ENCODE measurements at places on chromosomes 5 and 9.

- peak; percentile 34 for DNase-seq
Observed at GRCh38 chr9:85900504-85901201, 40.3 kb upstream of the NAA35 start.

GRCh38 chr9:14207352-14207995 lies 106.5 kb downstream of the NFIB start:
- no peak for DNase-seq

DNA sequence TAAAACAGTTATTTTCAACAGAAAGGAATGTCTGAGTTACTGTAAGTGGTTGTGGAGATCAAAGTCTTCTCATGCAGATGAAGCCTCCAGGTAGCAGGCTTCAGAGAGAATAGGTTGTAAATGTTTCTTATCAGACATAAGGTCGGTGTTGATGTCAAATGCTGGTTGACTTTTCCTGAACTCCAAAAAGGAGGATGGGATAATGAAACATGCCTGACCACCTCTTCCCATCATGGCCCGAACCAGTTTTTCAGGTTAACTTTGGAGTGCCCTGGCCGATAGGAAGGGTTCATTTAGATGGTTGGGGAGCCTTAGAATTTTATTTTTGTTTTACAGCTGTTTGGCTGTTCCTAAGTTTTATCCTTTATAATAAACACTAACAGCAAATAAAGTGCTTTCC lies 478.4 kb downstream of the ACTL7B start:
- DNase-seq, result no peak

DNA sequence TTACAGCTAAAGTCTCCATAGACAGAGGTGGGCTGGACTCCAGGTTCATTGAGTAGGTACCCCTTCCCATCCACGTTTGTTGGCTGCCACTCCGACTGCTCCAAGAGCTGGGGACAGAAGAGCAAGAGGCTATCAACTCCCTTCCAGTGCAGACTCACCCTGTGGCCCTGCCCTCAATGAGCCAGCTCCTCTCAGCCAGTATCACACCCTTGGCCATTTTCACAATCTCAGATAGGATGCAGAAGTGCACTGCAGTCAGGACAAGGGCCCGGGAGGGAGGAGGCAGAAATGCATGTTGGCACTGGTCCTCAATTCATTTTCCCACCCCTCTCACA lies 6.2 kb downstream of the IRF1 start:
- no peak for DNase-seq

GRCh38 chr5:163730206-163730756 lies 224.9 kb downstream of the MAT2B start:
- DNase-seq, result no peak

DNA sequence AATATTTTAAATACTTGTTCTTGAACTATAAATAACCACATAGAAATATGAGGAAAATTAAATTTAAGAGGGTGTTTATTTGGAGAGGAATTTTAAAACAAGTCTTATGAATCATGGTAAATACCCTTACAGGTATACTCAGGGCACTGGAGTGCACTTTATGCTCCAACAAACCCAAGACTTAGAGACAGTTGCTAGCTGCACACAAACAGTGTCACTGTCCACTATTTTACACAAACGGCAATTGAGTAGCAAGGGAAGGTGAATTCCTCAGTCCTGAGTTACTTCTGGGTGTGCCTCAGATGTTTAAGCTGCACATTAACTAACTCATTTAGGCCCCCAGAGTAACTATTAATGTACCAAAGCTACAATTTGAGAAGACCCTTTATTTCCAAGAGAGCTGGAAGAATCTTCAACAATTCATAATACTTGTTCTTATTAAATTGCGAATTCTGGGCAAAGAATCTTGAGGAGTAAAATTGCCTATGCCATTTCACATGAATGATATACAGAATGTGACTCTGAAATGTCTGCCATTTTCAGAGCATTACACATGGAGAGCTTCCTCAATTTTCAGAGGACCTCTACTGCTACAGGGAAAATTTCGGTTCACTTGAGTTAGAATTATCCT lies 371.2 kb downstream of the PDE4D start:
- no peak for DNase-seq

GRCh38 chr5:151970885-151971284 lies 46.2 kb upstream of the GLRA1 start:
- no peak for DNase-seq

- DNase-seq, result no peak
Observed at GRCh38 chr5:16260000-16260399, 80.4 kb upstream of the MARCHF11 start.

DNA sequence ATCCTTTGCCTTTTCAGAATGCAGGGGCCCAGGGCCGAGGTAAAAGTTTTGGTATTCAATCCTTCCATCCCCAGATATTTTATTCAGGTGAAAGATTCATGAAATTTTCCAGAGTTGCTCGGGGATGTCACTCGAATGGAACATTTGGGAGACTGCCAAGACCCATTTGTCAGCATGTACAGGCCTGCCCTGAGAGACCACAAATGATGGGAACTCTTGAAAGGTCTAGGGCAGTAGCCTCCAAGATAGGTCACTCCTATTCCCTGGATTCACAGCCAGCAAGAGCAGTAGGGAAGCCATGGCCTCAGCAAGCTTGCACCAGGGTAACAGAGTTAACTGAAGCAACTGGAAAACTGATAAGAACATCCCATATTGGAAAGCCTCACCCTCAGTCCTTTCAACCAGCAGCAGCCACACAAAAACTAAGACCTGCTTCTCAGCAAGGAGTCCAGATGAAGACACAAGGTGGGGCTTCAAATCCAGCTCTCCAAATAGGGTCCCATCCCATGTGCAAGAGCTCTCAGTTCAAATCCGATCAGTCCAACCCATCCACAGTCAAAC lies 12.5 kb downstream of the CARD6 start:
- no peak for DNase-seq

- DNase-seq, result no peak
Observed at GRCh38 chr5:74123929-74124328, 497.9 kb downstream of the ARHGEF28 start.

GRCh38 chr5:115333164-115333563 lies 36.7 kb upstream of the CCDC112 start:
- DNase-seq, result peak; percentile 34

- DNase-seq, result no peak
Observed at GRCh38 chr9:81771571-81771970, 82.2 kb upstream of the TLE1 start.

DNA sequence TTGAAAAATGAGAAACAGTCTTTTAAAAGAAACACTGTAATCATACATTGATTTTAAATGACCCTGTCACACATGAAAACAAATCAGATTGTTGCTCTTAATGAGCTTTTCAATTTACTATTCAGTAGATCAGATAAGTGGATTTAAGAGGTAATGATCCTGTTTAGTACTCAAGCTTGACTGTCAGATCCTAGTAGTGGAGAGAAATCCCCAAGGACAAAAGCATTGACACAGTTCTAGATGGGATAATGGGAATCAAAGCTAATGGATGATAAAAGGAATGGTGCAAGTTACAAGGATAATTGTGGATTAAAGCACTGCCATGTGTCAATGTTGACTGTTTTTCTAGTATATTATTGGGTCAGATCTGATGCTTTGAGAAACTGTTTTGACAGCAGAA lies 142.3 kb upstream of the TLX3 start:
- no peak for DNase-seq

DNA sequence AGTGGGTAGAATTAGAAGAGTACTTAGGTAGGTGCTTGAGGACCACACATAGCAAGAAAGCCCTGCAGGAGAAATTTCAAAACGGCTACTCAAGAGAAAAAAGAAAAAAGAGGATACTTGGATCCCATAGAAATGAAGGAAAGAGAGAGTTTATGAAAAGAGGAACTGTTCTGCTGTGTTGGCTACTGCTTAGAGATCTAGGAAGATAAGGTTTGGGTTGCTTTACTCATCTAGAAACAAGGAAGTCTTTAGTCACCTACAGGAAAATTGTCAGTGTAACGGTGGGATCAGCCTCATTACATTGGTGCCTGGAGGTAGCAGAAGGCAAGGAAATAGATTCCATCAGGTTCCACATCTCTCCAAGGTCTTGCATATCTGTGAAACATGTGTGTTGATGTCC lies 14.8 kb upstream of the C5orf46 start:
- no peak for DNase-seq

GRCh38 chr9:136328622-136329041 lies 1.3 kb downstream of the GPSM1 start:
- no peak for DNase-seq

- DNase-seq, result peak; percentile 65
Observed at GRCh38 chr5:172106511-172107356, 81.3 kb downstream of the STK10 start.

- DNase-seq, result no peak
Observed at GRCh38 chr5:157284458-157285212, 18.7 kb downstream of the CYFIP2 start.

GRCh38 chr9:78903581-78903980 lies 606.7 kb downstream of the PSAT1 start:
- DNase-seq, result no peak

GRCh38 chr5:120152472-120152871 lies 311.6 kb upstream of the PRR16 start:
- DNase-seq, result no peak

DNA sequence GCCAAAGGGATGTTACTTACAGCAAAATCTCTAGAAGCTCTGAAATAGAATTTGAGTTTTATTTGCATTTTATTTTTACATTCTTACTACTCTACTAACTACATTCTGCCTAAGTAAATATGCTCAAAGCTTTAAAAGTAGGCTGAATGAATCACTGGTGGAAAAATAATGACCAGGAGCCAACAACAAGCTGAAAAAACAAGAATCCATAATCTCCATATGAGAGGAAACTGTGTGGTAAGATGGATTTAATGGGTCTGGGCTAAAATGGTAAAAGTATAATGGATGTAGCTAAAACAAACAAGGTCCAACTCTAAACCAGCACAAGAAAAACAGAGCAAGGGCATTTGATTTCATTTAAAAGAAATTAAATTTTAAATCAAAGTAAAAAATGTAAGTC lies 525.8 kb upstream of the FTMT start:
- DNase-seq, result no peak

GRCh38 chr9:71756753-71757152 lies 11.6 kb downstream of the CEMIP2 start:
- no peak for DNase-seq

GRCh38 chr9:105828596-105829213 lies 134.4 kb downstream of the TMEM38B start:
- DNase-seq, result no peak

DNA sequence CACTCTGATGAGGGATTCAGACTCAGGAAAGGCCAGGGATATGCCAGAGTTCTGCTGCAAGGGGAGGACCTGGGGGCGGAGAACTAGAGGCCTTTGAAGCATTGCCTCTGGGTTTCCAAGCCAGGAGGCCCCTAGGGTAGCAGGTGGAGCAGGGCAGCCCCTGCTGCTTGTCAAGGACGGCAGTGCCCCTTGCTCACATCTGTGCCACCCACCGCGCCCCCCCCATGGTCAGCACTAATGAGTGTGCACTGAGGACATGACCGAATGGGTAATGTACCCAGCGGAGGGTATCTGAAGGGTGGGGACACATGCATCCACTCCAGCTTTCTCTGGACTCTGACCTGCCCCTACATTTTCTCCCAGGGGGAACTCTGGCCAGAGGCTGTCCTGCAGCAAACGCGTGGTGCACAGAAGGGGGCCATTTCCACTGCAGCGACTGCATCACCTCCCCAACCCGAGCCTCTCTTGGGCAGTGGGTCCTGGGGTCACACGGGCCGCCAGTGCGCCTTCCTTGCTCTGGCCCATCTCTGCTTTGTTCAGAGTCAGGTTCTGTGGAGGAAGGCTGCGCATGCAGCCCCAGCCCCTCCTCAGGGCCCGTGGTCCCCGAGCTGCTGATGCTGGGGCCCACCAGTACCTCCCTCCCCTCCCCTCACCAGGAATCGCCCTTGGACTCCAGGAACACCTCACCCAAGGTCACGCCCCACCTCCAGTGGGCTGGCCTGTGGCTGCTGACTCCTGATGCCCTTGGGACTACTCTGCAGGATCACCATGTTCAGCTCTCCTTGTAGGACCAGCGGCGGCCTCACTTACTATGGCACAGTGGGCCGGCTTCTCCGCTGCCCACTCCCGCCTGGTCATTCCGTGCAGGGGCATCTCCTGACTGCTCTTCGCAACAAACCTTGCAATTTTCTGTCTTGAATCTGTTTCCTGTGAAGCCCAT lies 31.2 kb downstream of the STC2 start:
- DNase-seq, result no peak

DNA sequence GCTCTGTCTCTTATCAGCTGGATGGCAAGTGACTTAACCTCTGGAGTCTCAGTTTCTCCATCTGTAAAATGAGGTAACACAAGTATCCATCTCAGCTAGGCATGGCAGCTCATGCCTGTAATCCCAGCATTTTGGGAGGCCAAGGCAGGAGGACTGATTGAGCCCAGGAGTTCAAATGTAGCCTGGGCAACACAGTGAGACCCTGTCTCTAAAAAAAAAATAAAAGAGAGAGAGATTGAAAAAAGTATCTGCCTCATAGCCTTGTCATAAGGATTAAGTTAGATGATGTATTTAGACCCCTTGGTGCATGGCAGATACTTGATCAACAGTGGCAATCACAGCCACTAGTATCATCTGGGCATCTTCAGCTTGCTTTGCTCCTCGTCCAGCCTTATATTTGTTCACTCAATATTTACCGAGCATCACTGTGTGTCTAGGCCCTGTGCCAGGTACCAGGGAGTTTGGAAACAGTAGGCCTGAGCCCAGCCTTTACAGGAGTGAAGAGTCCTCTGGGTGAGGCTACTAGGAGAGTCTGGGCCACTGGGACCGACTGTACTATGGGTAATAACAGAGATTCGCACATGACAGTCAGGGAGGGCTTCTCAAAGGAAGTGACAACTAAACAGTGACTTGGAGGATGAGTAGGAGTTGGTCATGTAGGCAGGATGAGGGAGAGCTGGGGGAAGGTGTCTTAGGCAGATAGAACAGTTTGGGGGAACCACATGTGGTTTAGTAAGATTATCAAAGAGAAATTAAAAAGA lies 34.2 kb downstream of the CORO2A start:
- DNase-seq, result peak; percentile 26

- DNase-seq, result no peak
Observed at GRCh38 chr5:133838286-133838685, 130.1 kb downstream of the C5orf15 start.

GRCh38 chr5:42591015-42591414 lies 165.6 kb upstream of the CCDC152 start:
- no peak for DNase-seq

DNA sequence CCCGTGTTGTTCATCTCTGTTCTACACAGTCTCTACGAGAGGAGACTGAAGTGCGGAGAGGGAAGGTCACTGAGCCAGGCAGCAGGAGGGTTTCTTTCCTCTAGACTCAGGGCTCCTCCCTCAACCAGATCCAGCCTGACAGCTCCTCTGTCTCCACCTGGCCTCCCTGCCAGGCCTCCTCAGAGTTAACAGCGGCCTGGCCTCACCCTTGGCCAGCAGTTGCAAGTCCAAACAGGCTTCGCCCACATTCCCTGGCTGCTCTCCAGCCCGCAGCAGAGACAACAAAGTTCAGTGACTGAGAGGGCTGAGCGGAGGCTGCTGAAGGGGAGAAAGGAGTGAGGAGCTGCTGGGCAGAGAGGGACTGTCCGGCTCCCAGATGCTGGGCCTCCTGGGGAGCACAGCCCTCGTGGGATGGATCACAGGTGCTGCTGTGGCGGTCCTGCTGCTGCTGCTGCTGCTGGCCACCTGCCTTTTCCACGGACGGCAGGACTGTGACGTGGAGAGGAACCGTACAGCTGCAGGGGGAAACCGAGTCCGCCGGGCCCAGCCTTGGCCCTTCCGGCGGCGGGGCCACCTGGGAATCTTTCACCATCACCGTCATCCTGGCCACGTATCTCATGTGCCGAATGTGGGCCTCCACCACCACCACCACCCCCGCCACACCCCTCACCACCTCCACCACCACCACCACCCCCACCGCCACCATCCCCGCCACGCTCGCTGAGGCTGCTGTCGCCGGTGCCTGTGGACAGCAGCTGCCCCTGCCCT lies at the start of gene HRCT1:
Gene HRCT1 (plus strand): TSS at position 291 of the 768 bp plus-strand sequence. CDS start 86 bp downstream, at position 377.
- DNase-seq, result no peak

Measured in activated CD4-positive, alpha-beta T cell treated with anti-CD3 and anti-CD28 coated beads, Interleukin-2, amount 50 U/mL, for 16 hours (primary cell).